ENCODE measurements at places on chromosomes 12 and 14.

DNA sequence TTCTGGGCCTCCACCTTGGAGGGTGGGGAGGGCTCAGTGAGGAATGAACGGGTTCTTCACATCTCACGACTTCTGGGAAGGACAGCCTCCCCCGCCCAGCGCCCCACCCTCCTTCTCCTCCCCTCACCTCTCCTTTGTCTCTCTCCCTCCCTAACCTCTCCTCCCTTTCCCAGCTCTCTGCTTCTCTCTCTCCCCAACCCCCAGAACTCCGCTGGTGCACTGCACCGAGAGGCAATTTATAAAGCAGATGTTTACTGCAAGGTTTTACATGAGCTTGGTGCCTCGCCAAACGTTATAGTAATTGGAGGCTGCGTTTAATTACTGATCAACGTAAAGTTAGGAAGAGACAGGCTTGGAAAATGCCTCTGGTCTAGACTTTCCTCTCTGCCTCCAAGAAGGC lies 42.9 kb upstream of the FAM222A start:
- no peak for DNase-seq

DNA sequence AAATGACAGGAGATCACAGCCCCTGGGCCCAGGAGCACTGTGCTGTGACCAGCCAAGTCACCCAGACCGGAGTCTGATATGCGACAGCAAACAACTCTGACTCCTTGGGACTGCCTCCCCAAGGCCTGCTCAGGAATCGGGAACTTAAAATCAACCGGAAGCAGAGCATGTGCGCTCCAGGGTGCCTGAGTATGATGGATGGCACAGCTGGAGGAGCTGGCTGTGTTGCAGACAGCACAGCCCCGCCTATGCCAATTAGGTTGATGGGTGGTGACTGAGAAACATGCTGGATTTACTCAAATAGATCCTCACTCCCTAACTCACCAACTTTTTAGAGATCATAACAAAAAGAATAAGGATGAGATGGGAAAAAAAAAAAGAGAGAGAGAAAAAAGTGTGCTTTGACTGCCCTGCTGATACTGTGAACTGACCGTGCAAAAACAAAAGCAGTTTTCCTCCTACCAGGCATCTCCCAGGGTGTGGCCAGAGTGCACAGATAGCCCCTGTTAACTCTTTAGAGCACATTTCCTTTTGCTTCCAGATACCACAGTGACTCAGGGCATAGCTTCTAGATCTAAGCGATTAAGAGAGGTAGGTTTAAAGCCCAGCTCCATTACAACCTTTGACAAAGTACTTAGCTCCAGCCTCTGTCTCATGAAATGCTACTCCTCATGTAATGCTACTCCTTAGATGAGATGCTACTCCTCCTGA lies 27.4 kb upstream of the STON2 start:
- no peak for DNase-seq

- DNase-seq, result no peak
Measured at GRCh38 chr12:102026728-102027127, 35.1 kb downstream of the WASHC3 start.

GRCh38 chr14:59175404-59175803 lies 13.1 kb upstream of the DAAM1 start:
- no peak for DNase-seq

- no peak for DNase-seq
Measured at GRCh38 chr14:53386362-53386761, 233.2 kb upstream of the DDHD1 start.

DNA sequence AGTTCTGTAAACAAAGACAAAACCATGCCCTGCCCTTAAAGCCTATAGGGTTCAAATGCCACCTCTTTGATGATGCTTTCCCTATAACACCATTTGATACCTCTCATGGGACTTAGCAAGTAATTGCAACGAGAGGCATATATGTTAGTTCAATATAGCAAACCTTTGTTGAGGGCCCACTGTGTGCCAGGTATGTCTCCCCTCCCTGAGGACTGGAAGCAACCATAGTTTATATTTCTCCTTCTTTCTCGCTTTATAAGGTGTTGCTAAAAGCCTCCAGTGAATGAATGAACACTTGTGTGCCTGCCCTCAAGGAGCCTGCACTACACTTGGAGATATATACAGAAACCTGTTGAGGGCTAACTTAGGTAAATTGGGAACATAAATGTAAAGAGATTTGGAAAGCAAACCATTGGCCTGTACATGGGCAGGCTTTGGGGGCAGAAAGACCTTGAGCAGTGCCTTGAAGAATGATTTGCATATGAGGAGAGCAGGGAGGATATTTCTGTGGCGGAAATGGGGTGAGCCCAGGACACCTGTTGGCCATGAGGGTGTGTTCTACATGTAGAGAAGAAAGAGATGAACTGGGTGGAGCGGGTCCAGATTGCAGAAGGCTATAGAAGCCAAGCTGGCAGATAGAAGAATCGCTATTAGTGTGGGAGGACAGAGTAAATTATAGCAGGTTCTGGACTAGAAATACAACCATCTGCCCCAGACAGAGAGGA lies 1.8 kb upstream of the CKAP4 start:
- DNase-seq, result no peak

GRCh38 chr14:97948841-97949240 lies 1151.7 kb downstream of the VRK1 start:
- no peak for DNase-seq

DNA sequence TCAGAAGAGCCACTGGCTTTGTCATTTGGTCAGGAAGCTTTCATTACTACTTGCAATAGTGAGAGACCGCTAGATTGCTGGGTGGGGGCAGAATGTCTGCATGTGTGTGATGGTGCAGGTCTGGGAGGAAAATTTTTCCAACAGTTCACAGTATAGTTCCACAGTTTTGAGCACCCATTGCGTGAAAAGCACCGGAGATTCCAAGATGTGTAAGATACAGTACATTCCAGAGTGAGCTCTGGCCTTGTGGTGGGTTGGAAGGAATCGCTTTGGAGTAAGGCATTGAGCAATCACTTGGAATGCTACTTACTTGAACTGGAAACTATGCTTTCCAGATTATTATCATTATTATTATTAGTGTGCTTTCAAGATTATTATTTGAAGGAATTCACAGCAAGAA lies 47.6 kb upstream of the FRMD6 start:
- DNase-seq, result peak; percentile 53

DNA sequence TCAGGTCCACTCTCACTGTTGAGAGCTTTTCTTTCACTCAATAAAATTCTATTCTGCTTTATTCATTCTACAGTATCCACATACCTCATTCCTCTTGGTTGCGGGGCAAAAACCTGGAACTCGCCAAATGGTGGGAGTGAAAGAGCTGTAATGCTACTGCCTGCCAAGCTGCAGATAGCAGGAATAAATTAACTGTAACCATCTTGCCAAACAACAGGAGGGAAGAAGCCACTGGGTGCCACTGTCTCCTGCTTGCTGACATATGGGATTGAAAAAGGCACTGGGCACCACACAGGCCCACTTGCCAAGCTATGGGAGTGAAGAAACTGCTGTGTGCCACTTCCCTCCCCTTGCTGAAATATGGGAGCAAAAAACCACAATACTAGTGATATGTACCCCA lies 111.9 kb upstream of the CNTN1 start:
- DNase-seq, result no peak

- DNase-seq, result no peak
Measured at GRCh38 chr12:13209436-13210235, 13.1 kb downstream of the EMP1 start.

GRCh38 chr12:121115530-121115929 lies 17.1 kb upstream of the P2RX7 start:
- no peak for DNase-seq

DNA sequence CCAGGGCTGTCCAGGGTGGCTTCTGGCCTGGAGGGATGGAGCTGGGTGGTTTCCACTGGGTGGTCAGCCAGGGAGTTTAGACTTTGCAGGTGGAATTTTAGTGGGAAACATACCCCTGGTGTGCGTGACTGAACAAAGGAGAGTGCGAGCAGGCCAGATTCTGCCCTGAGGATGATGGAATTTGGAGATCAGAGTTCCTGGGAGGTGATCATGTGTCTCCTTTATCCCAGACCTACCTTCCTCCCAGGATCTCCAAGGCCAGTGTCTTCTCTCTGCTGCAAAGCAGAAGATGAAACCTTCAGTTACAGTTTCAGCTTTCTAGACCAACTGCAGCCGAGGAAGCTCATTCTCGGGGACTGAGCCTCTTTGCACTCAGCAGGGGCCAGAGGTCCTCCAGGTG lies 33.2 kb downstream of the RPH3A start:
- no peak for DNase-seq

Data from umbilical cord (tissue), 2 donors.